ENCODE measurements at places on chromosomes 7 and 10. TPM values are rescaled to one million over a fixed set of nuclear protein-coding genes. Genes with fewer than 3 reads are reported as not detected.

The TRIM56 gene
- total RNA-seq: 26.1 TPM

The SEMA4G gene
- total RNA-seq: 4.8 TPM

The LLCFC1 gene
- total RNA-seq: not detected

The LIPK gene
- not detected for total RNA-seq

The CRHR2 gene
- total RNA-seq: not detected
